ENCODE measurements at places on chromosomes 3 and 15.

GRCh38 chr3:106184540-106185457 lies 316.0 kb upstream of the CBLB start:
- DNase-seq, result no peak

DNA sequence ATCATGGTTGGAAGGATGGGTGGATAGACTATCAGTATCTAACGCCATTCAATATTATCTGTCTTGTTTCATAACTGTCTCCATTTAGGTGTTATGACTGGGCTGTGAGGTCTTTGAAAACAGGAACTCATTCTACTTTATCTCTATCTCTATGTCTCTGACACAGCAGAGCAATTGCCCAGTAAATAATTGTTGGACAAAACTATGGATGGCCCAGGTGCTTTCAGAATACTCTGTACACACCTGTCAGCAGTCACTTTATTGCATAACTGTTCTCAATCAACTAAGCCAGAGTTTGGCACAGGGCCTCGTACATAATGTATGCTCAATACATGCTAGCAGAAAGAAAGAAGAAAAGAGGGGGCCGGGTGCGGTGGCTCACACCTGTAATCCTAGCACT lies 210.3 kb downstream of the OPA1 start:
- DNase-seq, result no peak

- peak; percentile 81 for DNase-seq
Observed at GRCh38 chr15:56919031-56919608, 676 bp downstream of the TCF12 start.

GRCh38 chr3:17850448-17850847 lies 108.0 kb upstream of the TBC1D5 start:
- DNase-seq, result no peak

GRCh38 chr3:138696666-138697370 lies 88.2 kb downstream of the FAIM start:
- DNase-seq, result no peak

DNA sequence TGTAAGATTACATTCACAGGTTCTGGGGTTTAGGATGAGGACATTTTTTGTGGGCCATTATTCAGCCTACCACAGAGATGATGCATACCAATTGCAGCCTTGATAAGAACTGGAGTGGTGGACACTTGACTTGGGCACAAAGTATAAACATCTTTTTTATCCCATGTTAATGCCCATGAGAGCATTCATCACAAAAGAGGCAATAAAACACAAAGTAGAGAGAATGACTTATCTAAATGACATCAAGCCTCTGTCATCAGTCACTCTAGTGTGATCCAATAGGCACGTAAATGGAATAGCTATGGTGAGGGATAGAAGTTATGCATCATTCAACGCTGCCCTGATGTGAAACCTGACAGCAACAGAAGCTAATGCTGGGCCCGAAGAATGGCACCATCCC lies 25.8 kb downstream of the VEPH1 start:
- DNase-seq, result no peak

- peak; percentile 65 for DNase-seq
Observed at GRCh38 chr15:63288778-63289378, 11.5 kb downstream of the APH1B start.

DNA sequence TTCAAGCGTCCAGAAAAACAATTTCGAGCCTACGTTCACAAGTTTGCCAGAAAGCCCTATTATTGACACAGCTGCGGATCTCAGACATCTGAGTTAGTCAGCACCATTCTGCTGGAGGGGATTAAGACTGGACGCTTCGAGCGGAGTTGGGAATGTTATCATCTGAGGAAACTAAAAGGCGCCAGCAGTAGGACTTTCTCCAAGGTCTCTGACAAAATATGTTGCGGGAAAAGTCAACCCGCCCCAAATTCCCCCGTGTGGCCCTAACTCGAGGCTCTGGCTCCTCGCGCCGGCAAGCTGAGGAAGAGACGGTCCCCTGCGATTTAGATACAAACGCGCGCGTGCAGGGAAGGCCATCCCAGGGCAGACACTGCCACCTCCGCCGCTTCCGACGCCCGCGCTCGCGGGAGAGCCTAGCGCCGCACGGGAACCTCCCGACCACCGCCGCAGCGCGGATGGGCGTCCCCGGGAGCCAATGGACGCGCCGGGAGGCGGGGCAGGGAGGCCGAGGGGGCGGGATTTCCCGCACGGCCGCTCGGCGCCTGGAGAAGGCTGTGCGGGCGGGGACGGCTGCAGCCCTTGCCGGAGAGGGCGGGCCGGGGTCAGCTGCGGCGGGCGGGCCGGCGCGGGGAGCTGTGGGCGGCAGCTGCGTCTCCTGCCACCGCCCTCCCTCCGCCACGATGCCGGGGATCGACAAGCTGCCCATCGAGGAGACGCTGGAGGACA lies at the start of gene APPL1:
Gene APPL1, plus strand, starts transcription at position 526 of the 726 bp plus-strand sequence. Its CDS starts 155 bp downstream, at position 681.
- DNase-seq, result peak; percentile 100

DNA sequence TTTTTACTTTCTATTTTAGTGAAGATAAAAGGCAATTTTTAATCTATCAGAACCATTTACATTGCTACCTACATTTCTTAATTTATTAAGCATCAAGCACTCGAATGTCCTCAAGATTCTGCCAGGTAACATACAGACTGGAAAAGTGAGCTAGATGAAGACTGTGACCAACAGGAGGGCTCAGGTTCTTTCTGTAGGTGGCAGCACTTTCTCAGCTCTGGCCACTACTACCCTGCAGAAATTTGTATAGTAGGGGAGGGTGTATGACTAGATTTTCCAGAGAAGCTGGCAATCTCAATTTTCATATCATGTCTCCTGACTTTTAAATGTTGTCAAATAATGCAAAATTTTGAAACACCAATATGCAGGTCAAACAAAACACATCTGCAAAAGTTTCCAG lies 165.0 kb upstream of the SUCLG2 start:
- DNase-seq, result peak; percentile 40

- DNase-seq, result no peak
Observed at GRCh38 chr15:66170042-66170441, 83.5 kb downstream of the MEGF11 start.

DNA sequence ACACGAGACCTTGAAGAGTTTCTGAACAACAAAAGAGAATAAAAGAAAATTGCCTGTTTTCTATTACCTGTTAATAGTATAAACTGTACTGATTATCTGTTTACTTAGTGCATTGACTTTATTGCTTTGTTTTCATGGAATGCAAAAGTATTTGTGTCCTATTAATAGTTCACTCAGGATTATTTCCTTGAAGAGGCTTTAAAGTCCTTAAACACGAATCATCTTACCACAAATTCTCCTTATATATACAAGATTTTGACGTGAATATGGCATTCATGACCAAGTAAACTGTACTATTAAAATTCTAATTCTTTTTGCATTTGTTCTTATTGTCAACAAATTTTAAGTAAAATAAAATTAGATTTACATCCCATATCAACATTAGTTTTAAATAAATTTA lies 513.0 kb downstream of the NTRK3 start:
- DNase-seq, result no peak

- DNase-seq, result no peak
Observed at GRCh38 chr3:9901967-9902366, 681 bp upstream of the IL17RE start.

DNA sequence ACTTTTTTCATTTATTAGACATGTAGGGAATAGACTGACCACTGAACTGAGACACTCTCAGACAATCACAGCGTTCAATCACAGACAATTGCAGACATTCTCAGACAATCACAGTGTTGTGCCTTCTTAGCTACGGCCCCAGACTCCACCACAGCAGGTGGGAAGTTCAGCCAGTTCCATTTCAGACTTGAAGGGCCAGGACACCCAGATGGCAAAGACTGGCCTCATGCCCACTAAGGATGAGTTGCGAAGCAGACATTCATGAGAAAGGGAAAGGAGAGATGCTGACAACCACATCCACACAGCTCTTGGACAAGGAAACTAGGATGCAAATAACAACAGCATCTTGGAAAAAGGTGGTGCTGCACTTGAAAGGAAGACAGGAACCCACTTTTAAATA lies 21.9 kb upstream of the ALDH1L1 start:
- no peak for DNase-seq

- DNase-seq, result no peak
Observed at GRCh38 chr15:62933386-62933785, 109.2 kb upstream of the TPM1 start.

- no peak for DNase-seq
Observed at GRCh38 chr3:120858521-120858920, 49.5 kb upstream of the STXBP5L start.

GRCh38 chr3:30682434-30683155 lies 76.2 kb downstream of the TGFBR2 start:
- no peak for DNase-seq

Data from H7 (cell line).